ENCODE measurements at places on chromosomes 1 and 21. TPM values are rescaled to one million over a fixed set of nuclear protein-coding genes. Genes with fewer than 3 reads are reported as not detected.
A peak's percentile ranks its signal among the peaks of the same experiment; 100 is the strongest.

Gene PPOX
- 50.4 TPM for polyA plus RNA-seq

Gene PCSK9
- polyA plus RNA-seq, result 0.05 TPM

Gene LORICRIN
- polyA plus RNA-seq, result 8.6 TPM

GRCh38 chr1:27568300-27569087 lies 35.5 kb downstream of the AHDC1 start:
- peak; percentile 92 for DNase-seq

DNA sequence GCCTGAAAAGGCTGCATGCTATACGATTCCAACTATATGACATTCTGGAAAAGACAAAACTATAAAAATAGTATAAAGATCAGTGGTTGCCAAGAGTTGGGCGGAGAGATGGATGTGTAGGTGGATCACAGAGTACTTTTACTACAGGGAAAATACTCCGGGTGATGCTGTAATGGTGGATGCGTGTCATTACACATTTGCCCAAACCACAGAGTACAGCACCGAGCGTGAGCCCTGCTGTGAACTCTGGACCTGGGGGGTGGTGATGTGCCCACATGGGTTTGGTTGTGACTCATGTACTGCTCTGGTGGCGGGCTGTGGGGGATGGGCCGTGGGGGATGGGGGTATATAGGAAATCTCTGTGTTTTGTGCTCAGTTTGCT lies 162.7 kb upstream of the COL6A1 start:
- DNase-seq, result no peak

DNA sequence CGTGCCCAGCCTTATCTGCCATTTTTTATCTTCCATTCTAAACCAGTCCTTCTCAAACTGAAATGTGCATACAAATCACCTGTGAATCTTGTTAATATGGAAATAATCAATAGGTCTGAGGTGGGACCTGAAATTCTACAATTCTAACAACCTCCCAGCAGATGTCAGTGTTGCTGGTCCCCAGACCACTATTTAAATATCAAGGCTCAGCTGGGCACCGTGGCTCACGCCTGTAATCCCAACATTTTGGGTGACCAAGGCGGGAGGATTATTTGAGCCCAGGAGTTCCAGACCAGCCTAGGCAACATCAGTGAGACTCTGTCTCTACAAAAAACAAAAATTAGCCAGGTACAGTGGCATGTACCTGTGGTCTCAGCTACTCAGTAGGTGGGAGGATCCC lies 4.1 kb downstream of the UQCRHL start:
- no peak for DNase-seq

- no peak for DNase-seq
Measured at GRCh38 chr1:226406401-226406881, 1.5 kb downstream of the PARP1 start.

Gene CREG1
- polyA plus RNA-seq, result 179 TPM

- DNase-seq, result no peak
Measured at GRCh38 chr1:236888903-236889302, 93.8 kb downstream of the MTR start.

GRCh38 chr1:226638608-226639007 lies 90.0 kb downstream of the STUM start:
- DNase-seq, result no peak

DNA sequence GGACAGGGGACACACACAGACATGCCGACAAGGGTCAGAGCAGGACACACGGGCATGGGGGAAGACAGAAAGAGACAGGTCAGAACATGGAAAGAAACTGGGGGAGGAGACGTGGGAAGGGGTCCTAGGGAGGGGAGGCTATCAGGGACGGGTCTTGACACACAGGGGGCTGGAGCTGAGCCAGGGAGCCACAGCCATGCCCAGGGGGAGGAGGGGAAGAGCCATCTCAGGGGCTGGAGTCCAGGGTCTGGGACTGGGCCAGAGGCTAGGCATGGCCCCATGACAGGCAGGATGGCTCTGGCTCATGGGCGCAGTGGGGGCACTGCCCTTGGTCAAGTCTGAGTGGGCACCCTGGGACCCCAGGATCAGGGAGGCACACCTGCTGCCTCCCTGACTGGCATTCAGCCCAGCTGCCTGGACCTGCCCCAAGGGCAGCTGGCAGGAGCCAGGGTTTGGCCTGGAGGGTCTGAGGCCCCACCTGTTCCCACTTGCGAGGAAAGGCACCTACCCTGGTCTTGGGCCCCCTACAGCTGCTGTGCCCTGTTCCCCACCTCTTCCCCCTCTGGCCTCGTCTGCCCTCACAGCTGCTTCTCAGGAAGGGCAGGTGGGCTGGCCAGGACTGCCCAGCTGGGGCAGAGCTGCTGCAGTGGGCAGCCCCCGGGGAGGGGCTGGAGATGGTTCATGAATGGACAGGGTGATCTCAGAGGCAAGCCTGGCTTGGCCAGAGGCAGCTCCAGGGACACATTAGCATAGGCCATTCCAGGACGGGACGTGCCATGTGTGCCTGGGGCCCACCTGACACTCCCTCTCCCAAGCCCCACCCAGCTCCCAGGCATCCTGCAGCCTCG lies 42.9 kb downstream of the HSPG2 start:
- DNase-seq, result no peak

DNA sequence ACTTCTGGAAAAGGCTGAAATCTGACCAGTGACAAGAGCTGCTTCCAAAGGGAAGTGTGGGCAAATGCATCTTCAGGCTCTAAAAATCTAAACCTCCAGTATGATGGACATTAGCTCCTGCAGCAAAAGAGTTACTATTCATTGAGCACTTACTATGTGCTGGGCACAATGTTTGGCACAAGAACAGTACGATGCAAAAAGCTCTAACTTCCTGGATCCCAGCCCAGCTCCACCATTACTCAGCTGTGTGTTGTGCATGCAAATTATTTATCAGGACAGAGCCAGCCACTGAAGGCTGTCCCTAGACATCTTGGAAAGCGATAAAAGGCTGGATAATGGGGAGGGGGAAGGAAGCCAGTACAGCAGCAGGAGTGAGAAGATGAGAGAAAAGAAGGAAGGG lies 143.5 kb downstream of the ELAVL4 start:
- no peak for DNase-seq

DNA sequence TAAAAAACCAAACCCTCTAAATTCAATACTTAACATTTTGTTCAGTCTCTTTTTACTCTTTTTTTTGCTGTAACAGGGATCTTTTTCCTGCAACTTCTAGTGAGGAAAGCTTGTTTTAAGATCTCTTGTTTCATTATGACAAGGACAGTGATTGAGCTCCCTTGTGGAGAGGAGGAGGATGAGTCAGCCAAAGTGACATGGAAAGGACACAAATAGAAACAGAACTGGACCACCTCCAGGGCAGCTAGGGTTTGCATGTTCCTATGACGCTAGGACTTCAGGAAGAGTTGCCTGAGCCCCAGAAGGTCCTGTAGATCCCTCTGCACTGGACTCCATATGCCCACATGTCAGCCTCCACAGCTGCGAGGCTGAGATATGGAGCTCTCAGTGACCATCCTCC lies 212.6 kb upstream of the FAM78B start:
- no peak for DNase-seq

- DNase-seq, result no peak
Measured at GRCh38 chr1:106254748-106255147, 801.7 kb upstream of the PRMT6 start.

Gene CHI3L2
- polyA plus RNA-seq, result 190 TPM

DNA sequence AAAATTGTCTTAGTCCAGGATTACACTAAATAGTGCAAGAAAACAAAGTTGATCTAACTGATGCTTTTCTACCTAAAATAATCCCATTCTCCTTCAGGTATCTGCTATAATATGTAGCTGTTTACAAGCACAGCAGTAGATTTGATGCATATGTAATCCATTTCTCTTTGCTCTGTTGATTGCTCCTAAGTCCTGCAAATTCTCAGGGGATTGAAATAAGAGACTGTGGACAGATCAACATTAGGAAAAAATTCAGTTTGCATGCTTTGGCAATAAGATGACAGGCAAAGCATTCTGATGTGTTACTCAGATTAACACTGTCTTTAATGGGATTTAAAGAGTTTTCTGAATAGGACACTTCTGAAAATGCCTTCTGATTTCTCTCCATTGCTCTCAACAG lies 34.7 kb downstream of the RNF11 start:
- DNase-seq, result no peak

GRCh38 chr1:44557778-44558177 lies 116.5 kb downstream of the TMEM53 start:
- no peak for DNase-seq

- DNase-seq, result no peak
Measured at GRCh38 chr1:16156848-16157495, 1.1 kb upstream of the EPHA2 start.

Measured in thymus (tissue), 14 donors.